Esophagus squamous epithelium (tissue), 5 donors: ENCODE measurements at places on chromosomes 2 and 18. TPM values are rescaled to one million over a fixed set of nuclear protein-coding genes. Genes with fewer than 3 reads are reported as not detected.

UCN gene
- total RNA-seq: 1.1 TPM

SNX17 gene
- total RNA-seq: 106 TPM

PRSS56 gene
- total RNA-seq: not detected

TGFA gene
- total RNA-seq: 51.8 TPM

GLI2 gene
- 2.4 TPM for total RNA-seq

GALNT5 gene
- total RNA-seq: 8.5 TPM

SCN7A gene
- total RNA-seq: 0.99 TPM

DAPL1 gene
- 220 TPM for total RNA-seq

PIEZO2 gene
- total RNA-seq: 2.5 TPM

SCYGR4 gene
- total RNA-seq: not detected

KLHL41 gene
- total RNA-seq: not detected
